ENCODE measurements at places on chromosomes 2 and 18. TPM values are rescaled to one million over a fixed set of nuclear protein-coding genes. Genes with fewer than 3 reads are reported as not detected.

The NTSR2 gene
- not detected for total RNA-seq

The REG1A gene
- total RNA-seq: not detected

The CIDEA gene
- total RNA-seq: not detected

The CIB4 gene
- not detected for total RNA-seq

The TOGARAM2 gene
- total RNA-seq: 25.9 TPM

The ASXL3 gene
- not detected for total RNA-seq

The NGEF gene
- total RNA-seq: not detected

The HOXD13 gene
- total RNA-seq: not detected

DNA sequence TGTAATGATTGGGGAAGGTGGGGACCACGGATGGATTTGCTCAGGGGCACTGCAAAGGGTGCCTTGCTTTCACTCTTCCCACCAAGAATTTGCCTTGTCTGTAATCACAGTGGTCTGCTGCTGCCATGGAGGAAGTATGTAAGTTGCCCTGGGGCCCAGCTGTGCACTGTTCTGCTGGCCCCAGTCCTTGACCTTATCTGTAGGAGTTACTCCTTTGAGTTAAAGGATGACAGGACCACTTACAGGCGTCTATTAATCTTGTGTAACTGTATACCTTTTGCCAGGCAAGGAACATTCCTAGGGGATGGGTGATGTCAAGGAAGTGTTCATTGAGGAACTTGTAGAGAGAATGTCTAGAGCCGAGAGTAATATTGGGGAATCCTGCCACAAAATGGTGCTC, 212.8 kb upstream of the LRRTM1 start:
- H3K27ac ChIP-seq: no peak overlapping the region
- H3K27me3 ChIP-seq: no peaks in the 10 kb centered on the region
- no peaks in the 10 kb centered on the region for H3K4me1 ChIP-seq
- H3K4me3 ChIP-seq: no peak overlapping the region

DNA sequence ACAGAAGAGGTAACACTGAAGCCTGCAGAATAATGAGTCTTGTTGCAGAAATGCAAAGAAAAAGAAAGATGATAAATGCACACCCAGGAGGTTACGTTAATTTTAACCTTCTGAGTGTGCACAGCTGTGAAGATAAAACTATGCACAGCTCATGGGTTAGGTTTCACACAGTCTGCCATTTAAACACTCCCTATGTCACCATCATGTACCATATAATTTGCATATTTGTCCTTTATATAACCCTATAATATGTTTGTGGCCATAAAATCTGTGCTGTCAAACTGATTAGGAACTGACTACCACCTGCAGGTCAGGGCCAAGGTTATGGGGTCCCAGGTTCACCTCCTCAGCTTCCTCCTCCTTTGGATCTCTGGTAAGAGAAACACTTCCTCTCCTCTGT, 205.5 kb downstream of the RPIA start:
- H3K4me1 ChIP-seq: no peaks in the 10 kb centered on the region
- DNase-seq: no peak
- H3K27ac ChIP-seq: no peak overlapping the region
- H3K27me3 ChIP-seq: no peaks in the 10 kb centered on the region
- H3K36me3 ChIP-seq: no peaks in the 10 kb centered on the region

DNA sequence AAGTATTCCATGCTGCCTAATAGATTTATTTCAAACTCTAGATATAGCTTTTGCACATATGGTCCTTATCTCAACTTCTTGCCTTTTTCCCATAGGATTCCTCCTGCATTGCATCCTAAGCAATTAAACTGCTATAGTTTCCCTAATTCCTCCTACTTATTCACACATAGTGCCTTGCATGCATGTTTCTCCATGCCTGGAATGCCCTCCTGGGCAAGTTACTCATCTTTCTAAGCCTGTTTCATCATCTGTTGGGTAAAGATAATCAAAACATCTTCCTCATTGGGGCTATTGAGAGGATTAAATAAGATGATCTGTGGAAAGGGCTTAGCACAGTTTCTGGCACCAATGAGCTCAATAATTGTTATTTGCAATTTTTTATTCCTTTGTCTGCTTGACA, 726.5 kb downstream of the SLC4A3 start:
- no peak for DNase-seq
- no peak overlapping the region for H3K4me3 ChIP-seq
- H3K27me3 ChIP-seq: no peaks in the 10 kb centered on the region
- no peaks in the 10 kb centered on the region for H3K4me1 ChIP-seq
- H3K27ac ChIP-seq: no peak overlapping the region

DNA sequence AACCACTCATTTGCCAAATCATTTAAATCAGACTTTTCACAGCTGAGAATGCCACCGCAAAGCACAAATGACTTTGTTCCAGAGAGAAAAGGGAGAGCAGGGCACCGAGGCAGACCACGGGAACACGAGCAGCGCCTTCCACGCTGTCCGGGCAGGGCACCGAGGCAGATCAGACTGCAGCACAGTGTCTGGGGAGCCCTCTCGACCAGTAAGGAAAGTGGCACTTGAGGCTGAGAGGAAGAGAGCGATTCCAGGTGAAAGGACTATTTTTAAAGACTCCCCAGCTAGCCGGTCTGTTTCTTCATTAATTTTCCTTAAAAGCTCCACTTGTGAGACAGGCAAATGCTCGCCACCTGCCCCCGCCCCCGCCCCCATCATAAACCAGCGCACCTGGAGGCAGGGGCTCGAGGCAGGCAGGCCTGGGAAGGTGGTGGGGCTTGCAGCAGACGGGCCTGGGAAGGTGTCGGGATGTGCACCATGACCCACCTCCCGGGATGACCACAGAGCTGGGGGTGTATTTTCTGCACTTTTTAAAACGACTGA, 80.9 kb upstream of the CTDP1 start:
- no peaks in the 10 kb centered on the region for H3K36me3 ChIP-seq
- H3K27me3 ChIP-seq: no peaks in the 10 kb centered on the region
- H3K4me1 ChIP-seq: no peaks in the 10 kb centered on the region
- no peak overlapping the region for H3K4me3 ChIP-seq

- no peaks in the 10 kb centered on the region for H3K27me3 ChIP-seq
- H3K36me3 ChIP-seq: no peaks in the 10 kb centered on the region
- no peaks in the 10 kb centered on the region for H3K4me1 ChIP-seq
- H3K4me3 ChIP-seq: no peak overlapping the region
These were observed 303.3 kb downstream of the DPP10 start for GRCh38 chr2:114745700-114746099.

- H3K4me3 ChIP-seq: no peak overlapping the region
- no peaks in the 10 kb centered on the region for H3K36me3 ChIP-seq
- H3K4me1 ChIP-seq: peaks cover 28% of the 10 kb centered on the region
- no peak for DNase-seq
These were observed 73.5 kb downstream of the LIMS1 start for GRCh38 chr2:108607706-108608301.

DNA sequence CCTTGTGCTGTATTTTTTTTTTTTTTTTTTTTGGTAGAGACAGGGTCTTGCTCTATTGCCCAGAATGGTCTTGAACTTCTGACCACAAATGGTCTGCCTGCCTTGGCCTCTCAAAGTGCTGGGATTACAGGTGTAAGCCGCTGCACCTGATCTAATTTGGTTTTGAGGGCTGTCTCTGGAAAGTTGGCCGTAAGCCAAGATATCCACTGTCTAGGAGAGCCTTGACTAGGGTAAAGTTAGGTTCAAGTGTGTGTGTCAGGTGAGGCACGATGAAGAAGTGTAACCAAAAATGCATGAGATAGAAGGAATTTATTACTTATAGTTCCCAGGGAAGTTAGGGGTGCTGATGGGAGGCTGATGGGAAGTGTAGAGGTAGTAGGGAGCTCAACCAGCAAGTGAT, 46.7 kb downstream of the INO80C start:
- H3K36me3 ChIP-seq: no peaks in the 10 kb centered on the region
- no peak overlapping the region for H3K4me3 ChIP-seq
- no peaks in the 10 kb centered on the region for H3K4me1 ChIP-seq
- no peak for DNase-seq

DNA sequence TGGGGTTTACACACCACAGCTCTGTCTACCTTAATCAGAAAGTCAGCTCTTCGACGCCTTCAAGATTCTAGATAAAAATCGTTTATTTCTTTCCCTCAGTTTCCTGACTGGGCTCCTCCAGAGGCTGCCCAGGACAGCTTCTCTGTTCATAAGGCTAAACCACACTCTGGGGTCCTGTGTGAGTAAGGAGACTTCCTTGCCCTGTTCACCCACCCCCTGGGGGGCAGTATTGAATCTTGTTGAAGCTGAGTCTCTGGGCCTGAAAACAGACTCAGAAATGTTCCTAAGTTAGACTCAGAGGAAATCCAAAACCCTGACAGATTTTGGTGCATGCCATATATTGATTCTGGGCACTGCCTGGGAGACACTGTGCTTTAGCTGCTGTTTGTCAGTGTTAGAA, 43.0 kb downstream of the G6PC2 start:
- H3K27me3 ChIP-seq: no peaks in the 10 kb centered on the region
- no peak overlapping the region for H3K4me3 ChIP-seq
- no peaks in the 10 kb centered on the region for H3K4me1 ChIP-seq
- H3K36me3 ChIP-seq: no peaks in the 10 kb centered on the region
- H3K27ac ChIP-seq: no peak overlapping the region

GRCh38 chr2:127576433-127577207, 41.1 kb downstream of the MYO7B start:
- DNase-seq: peak; percentile 12
- peaks cover 35% of the 10 kb centered on the region for H3K4me1 ChIP-seq
- H3K36me3 ChIP-seq: no peaks in the 10 kb centered on the region
- H3K4me3 ChIP-seq: no peak overlapping the region

DNA sequence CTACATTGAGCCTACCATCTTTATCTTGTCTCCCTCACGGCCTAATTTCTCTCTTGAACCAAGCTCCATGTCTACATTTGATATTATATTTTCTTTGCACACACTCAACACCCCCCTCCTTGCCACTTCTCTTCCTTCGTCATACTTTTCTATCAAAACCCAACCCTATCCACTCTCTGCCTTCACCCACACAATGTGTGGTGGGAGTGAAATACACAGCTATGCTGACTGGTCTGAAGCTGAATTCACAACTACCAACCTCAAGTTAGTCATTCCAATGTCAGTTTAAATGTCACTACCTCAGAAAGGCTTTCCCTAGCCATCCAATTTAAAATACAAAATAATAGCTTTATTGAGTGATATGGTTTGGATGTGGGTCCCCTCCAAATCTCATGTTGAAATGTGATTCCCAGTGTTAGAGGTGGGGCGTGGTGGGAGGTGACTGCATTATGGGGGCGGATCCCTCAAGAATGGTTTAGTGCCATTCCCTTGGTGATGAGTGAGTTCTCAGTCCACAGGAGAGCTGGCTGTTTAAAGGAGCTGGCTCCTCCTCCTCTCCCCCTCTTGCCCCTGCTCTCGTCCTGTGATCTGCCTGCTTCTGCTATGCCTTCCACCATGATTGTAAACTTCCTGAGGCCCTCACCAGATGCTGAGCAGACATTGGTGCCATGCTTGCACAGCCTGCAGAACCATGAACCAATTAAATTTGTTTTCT, 112.1 kb downstream of the DTNB start:
- no peaks in the 10 kb centered on the region for H3K27me3 ChIP-seq
- no peak overlapping the region for H3K27ac ChIP-seq
- no peak overlapping the region for H3K4me3 ChIP-seq
- H3K4me1 ChIP-seq: peaks cover 18% of the 10 kb centered on the region
- DNase-seq: no peak

DNA sequence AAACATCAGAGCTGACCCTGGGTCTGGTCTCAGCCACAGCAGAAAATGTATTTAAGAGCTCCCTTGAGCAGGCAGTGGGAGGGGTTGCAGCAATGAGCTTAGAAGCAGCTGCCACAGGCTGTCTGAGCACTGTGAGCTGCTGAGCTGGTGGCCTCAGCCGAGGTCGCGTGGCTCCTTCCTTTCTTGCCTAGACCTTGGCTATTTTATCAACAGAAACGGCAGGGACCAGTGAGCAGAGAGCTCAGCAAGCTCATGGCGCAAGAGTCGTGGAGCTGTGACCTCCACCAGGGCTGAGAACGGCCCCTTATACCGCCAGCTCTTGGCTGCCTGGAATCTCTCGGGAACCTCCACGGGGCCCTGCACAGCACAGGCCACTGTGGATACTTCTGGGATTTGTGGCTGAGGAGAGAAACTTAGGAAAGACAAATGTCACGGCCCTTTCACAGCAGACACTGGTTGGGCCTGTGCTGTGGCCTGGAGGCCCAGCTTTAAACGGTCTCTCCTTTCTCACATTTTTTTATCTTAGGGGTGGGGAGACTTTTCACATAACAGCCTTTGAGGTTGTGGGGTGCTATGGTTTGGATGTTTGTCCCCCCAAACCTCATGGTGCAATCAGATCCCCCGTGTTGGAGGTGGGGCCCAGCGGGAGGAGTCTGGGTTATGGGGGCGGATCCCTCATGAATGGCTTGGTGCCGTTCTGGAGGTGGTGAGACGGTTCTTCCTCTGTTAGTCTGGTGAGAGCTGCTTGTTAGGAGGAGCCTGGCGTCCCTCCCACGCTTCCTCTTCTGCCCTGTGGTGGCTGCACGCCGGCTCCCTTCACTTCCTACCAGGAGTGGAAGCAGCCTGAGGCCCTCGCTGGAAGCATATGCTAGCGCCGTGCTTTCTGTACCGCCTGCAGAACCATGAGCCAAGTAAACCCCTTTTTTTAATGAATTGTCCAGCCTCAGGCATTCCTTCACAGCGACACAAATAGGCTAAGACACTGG, 1.7 kb downstream of the ALLC start:
- no peaks in the 10 kb centered on the region for H3K36me3 ChIP-seq
- no peaks in the 10 kb centered on the region for H3K27me3 ChIP-seq
- no peak overlapping the region for H3K27ac ChIP-seq
- H3K4me1 ChIP-seq: no peaks in the 10 kb centered on the region

DNA sequence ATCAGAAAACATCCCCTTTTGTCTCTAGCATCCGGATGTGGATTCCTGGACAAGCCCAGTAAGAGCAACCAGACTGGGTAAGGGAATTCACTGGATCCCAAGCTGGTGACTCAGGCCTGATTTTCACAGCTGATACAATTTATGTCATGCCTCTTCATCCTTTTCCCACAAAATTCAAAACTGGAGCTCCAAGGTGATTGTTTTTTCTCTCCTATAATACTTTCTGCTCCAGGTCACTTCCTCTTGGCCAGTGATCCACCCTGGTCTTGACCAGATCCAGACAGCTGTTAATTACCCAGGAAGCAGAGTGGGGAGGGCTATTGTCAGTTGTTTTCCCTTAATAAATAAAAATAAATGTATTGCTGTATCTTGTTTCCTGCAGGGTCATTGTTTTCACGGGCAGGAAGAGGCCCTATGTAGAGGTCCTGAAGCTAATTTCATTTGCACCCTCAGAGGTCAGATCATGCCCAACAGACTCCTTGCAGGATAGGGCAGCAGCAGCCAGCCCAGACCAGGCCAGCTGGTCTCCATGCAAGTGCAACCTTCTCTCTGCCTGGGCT, 57.6 kb downstream of the EVA1A start:
- H3K27ac ChIP-seq: no peak overlapping the region
- no peaks in the 10 kb centered on the region for H3K36me3 ChIP-seq
- no peak overlapping the region for H3K4me3 ChIP-seq

GRCh38 chr2:241914542-241914941, 45.0 kb downstream of the RTP5 start:
- H3K4me1 ChIP-seq: no peaks in the 10 kb centered on the region
- no peaks in the 10 kb centered on the region for H3K27me3 ChIP-seq
- DNase-seq: no peak
- no peak overlapping the region for H3K27ac ChIP-seq

GRCh38 chr2:207012461-207012860, 73.1 kb downstream of the CPO start:
- H3K4me3 ChIP-seq: no peak overlapping the region
- H3K27ac ChIP-seq: no peak overlapping the region
- H3K27me3 ChIP-seq: no peaks in the 10 kb centered on the region
- H3K4me1 ChIP-seq: no peaks in the 10 kb centered on the region
- DNase-seq: no peak
